ENCODE measurements at places on chromosomes 5 and 9. TPM values are rescaled to one million over a fixed set of nuclear protein-coding genes. Genes with fewer than 3 reads are reported as not detected.

DNA sequence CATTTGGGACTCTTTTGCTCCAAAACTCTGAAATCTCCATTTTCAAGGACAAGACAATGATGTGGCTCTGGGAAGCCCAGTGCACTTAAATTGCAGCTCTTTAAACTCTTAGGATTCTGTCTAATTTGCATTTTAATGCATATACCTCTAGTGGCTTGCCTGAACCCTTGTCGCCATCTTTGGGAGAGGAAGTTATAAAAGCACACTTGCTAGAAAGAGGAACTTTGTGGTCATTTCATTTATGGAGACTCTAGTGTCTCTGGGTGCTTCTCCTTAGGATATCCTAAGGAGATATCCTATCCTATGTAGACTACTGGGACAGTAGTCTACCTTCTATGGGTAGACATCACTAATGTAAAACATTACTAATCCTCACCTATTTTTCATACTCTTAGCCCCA is 77.3 kb upstream of the SLC1A3 start:
- H3K4me3 ChIP-seq, result no peak overlapping the region
- no peak for DNase-seq
- H3K27me3 ChIP-seq, result no peaks in the 10 kb centered on the region
- H3K36me3 ChIP-seq, result no peaks in the 10 kb centered on the region
- H3K27ac ChIP-seq, result no peak overlapping the region

- no peaks in the 10 kb centered on the region for H3K36me3 ChIP-seq
- H3K4me3 ChIP-seq, result no peak overlapping the region
- H3K4me1 ChIP-seq, result peaks cover 9% of the 10 kb centered on the region
These were observed 29.5 kb downstream of the S1PR3 start for GRCh38 chr9:89020754-89021153.

- H3K4me1 ChIP-seq, result peaks cover under 1% of the 10 kb centered on the region
- no peak overlapping the region for H3K4me3 ChIP-seq
- no peak overlapping the region for H3K27ac ChIP-seq
- peaks cover 4% of the 10 kb centered on the region for H3K27me3 ChIP-seq
- no peaks in the 10 kb centered on the region for H3K36me3 ChIP-seq
- no peak for DNase-seq
These were observed 6.1 kb upstream of the PHF19 start for GRCh38 chr9:120882935-120883607.

DNA sequence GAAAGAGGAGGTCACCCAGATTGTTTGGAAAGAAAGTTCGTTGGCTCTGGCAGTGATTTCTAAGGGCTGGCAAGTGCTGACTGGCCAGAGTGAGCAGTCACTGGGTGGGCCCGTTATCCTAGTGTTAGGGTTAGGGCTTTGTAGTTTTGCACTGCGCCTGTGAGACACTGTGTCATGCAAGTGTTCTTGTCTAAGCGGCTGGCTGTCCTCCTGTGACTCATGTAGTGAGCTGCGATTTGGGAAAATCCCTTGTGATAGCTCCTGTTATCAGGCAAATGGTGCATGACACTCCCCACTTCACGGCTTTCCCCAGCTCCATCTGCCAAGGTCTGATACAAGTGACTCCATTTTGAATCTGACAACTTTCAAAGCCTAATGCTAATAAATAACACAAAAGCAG is 526.0 kb upstream of the ADAMTS16 start:
- no peaks in the 10 kb centered on the region for H3K27me3 ChIP-seq
- no peaks in the 10 kb centered on the region for H3K36me3 ChIP-seq
- no peak overlapping the region for H3K27ac ChIP-seq
- DNase-seq, result no peak

DNA sequence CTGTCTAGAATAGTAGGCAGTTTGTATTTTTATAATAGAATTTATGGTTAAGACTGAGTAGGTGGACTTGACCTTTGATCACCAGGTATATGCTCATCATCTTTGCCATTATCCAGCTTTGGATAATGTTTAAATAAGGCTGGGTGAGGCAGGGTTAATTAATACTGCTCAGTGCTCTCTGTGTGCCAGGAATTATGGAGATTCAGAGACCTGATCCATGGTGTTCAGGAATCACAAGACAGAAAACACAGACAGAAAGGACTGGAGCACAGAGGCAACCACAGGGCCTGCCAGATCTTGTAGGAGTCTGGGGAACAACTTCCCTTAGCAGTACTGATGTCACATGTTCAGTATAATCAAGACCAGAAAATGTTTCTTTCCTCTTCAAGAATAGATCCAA is 186.3 kb upstream of the ADCY2 start:
- no peak for DNase-seq
- no peak overlapping the region for H3K4me3 ChIP-seq

DNA sequence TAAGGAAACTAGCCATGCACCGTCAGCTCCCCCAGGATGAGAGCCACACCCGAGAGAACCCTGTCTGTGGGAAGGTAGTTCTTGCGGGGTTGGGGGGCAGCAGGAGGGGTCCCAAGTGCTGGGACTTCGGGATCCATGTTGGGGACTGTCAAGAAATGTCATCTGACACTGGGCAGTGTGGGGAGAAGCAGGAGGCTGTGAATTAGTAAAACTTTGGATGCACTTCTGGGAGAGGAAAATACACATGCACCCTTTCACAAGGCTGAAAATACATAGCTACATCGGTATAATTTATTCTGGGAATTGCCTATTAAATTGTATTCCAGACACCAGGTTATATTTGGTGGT is 109.6 kb upstream of the RPS23 start:
- H3K4me1 ChIP-seq, result peaks cover 7% of the 10 kb centered on the region
- DNase-seq, result no peak
- H3K27ac ChIP-seq, result no peak overlapping the region
- H3K27me3 ChIP-seq, result no peaks in the 10 kb centered on the region

- H3K4me3 ChIP-seq, result no peak overlapping the region
- no peaks in the 10 kb centered on the region for H3K27me3 ChIP-seq
- peaks cover 2% of the 10 kb centered on the region for H3K36me3 ChIP-seq
- H3K4me1 ChIP-seq, result peaks cover 3% of the 10 kb centered on the region
- no peak overlapping the region for H3K27ac ChIP-seq
These were observed 15.2 kb downstream of the SRFBP1 start for GRCh38 chr5:121976979-121977378.

GRCh38 chr5:127353796-127354195 is 63.2 kb downstream of the MEGF10 start:
- H3K27me3 ChIP-seq, result no peaks in the 10 kb centered on the region
- no peak overlapping the region for H3K27ac ChIP-seq
- no peaks in the 10 kb centered on the region for H3K36me3 ChIP-seq
- H3K4me1 ChIP-seq, result no peaks in the 10 kb centered on the region
- no peak for DNase-seq
- H3K4me3 ChIP-seq, result no peak overlapping the region

DNA sequence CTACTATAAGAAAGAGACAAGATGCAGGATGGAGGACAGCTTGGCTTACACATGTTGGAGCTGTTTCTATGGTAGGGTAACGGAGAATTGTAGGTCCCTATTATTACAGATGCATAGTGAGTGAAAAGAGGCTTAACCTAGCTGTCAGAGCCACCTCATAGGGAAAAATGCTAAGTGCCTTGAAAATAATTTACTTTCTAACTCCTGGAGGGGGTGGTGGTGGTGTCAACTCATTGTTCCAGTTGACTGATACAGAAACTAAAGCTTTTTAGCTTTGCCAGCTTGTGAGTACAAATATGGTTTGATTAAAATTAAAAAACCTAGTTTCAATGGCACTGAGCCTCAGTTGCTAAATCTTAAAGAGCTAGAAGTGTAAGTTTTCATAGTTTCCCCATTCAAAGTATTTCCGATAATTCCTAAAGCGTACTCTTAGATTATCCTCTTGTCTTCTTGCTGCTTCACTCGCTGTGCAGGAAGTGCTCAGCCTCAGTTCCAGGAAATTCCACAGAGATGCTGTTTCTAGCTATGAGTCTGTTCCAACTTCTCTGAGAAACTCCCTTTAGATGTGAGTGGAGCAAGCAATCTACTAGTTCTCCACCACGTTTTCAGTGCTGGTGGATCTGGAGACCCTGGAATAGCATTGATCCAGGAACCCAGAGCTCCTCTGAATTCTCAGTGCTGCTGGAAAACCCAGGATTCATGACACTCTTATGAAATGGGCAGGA is 265.2 kb downstream of the DMAC1 start:
- no peak for DNase-seq
- no peaks in the 10 kb centered on the region for H3K27me3 ChIP-seq
- H3K4me1 ChIP-seq, result no peaks in the 10 kb centered on the region
- H3K36me3 ChIP-seq, result no peaks in the 10 kb centered on the region

DNA sequence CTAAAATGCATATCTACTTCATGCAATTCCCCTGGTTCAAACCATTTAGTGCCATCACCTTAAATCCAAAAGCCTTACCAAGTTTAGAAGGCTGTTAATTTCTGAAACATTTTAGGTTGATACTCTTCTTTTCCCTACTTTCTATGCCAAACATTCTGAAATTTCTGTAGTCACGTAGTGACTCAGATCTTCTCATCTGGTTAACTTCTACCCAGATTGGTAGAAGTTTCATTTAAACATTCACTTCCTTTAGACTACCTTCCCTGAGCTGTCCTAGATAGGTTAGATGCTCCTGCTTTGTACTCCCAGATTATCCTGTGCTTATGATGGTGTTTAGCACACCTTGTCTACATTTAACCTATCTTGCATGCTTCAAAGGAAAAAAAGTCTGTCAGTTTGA is 9.9 kb downstream of the RAD50 start:
- no peak for DNase-seq
- H3K36me3 ChIP-seq, result peaks cover 4% of the 10 kb centered on the region
- no peak overlapping the region for H3K4me3 ChIP-seq
- H3K27me3 ChIP-seq, result no peaks in the 10 kb centered on the region

- no peak for DNase-seq
- peaks cover 13% of the 10 kb centered on the region for H3K4me1 ChIP-seq
- no peak overlapping the region for H3K27ac ChIP-seq
- H3K27me3 ChIP-seq, result peaks cover 41% of the 10 kb centered on the region
These were observed 7.9 kb upstream of the FOXE1 start for GRCh38 chr9:97845130-97845529.

DNA sequence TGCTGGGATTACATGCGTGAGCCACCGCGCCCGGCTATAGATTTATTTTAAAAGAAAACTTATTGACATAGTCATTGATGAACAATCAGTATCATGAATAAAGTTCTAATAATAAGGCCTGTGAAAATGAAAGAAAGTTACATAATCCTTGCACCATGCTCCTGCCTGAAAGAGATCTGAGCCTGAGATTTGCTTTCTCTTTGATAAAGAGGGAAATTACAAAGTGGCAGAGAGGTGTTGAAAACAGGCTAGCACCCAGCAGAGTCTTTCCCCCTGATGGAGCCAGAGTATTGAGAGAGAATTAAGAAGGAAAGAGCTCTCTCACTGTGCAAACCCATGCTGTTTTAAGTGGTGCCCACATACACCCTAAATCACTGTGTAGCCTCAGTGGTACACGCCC is 37.2 kb downstream of the SLC6A7 start:
- no peak overlapping the region for H3K4me3 ChIP-seq
- H3K4me1 ChIP-seq, result no peaks in the 10 kb centered on the region
- no peaks in the 10 kb centered on the region for H3K36me3 ChIP-seq

The CDH6 gene
- polyA plus RNA-seq, result not detected

The GLDC gene
- 0.69 TPM for polyA plus RNA-seq

The MYORG gene
- polyA plus RNA-seq, result 3.7 TPM

DNA sequence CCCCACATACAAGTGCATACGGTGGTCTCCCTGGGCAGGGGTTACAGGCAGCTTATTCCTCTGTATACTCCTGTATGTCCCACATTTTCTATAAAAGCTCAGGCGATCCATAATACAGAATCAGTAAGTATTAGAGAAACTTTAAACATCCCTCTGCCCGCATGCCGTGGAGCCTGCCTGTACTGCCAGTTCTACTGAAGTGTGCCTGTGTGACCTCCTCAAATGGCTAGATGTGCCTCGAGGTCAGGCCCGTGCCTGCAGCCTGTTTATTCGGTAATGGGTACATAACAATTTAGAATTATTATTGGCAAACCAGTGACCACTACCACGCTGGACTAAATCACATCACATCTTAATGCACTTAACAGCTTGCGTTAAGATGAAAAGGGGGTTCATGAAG is 190.8 kb downstream of the FANCC start:
- no peaks in the 10 kb centered on the region for H3K36me3 ChIP-seq
- DNase-seq, result no peak
- H3K4me1 ChIP-seq, result peaks cover 16% of the 10 kb centered on the region
- no peaks in the 10 kb centered on the region for H3K27me3 ChIP-seq
- H3K4me3 ChIP-seq, result no peak overlapping the region
- H3K27ac ChIP-seq, result no peak overlapping the region

DNA sequence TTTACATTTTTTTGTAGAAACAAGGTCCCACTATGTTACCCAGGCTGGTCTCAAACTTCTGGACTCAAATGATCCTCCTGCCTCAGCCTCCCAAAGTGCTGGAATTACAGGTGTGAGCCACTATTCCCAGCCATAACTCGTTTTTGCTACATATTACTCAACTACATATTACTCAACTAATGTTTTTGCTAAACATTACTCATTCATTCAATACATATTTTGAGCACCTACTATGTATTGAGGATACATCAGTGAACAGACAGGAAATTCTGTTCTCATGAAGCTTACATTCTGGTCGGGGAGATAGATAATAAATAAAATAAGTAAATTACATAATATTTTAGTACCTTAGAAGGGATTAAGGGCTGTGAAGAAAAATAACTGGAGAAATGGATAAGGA is 34.9 kb upstream of the STOM start:
- H3K27me3 ChIP-seq, result peaks cover 5% of the 10 kb centered on the region
- no peaks in the 10 kb centered on the region for H3K36me3 ChIP-seq
- H3K27ac ChIP-seq, result no peak overlapping the region
- DNase-seq, result no peak
- no peak overlapping the region for H3K4me3 ChIP-seq

- no peaks in the 10 kb centered on the region for H3K4me1 ChIP-seq
- no peaks in the 10 kb centered on the region for H3K27me3 ChIP-seq
- H3K36me3 ChIP-seq, result no peaks in the 10 kb centered on the region
- no peak for DNase-seq
- no peak overlapping the region for H3K27ac ChIP-seq
These were observed 69.4 kb downstream of the IQGAP2 start for GRCh38 chr5:76472335-76473008.

DNA sequence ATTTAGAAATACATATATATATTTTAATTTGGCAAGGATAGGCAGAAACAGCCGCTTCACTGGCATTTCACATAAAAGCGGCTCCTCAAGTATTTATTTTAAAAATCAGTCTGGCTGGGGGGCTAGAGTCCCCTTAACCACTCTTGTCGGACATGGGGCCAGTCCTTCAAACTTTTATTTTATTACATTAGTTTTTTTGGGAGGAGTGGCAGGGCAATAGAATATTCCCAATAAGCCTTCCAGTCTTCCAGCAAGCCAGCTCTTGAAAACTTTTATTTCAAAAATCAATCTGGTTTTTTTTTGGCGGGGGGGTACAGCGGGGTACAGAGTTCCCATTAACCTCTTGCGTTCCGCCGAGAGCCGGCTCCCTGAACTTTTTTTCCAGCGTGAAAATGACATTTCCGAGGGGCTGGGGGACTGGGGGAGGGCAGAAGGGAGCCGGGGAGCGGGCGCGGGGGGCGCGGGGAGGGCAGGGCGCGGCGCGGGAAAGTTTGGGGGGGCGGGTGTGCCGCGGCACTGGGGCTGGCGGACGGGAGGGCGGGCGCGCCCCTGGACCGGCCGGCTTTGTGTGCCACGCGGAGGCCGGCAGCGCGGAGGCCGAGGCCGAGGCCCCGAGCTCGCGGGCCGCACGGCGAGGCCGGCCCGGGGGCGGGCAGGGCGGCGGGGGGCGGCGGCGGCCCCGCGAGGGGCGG is 504 bp upstream of the ZNF618 start:
- DNase-seq, result no peak
- H3K4me3 ChIP-seq, result peak overlapping the region; percentile 12
- H3K36me3 ChIP-seq, result no peaks in the 10 kb centered on the region
- peaks cover 18% of the 10 kb centered on the region for H3K4me1 ChIP-seq
- no peaks in the 10 kb centered on the region for H3K27me3 ChIP-seq

The ADAMTSL2 gene
- not detected for polyA plus RNA-seq

- no peak overlapping the region for H3K4me3 ChIP-seq
- DNase-seq, result no peak
- H3K27ac ChIP-seq, result no peak overlapping the region
- H3K4me1 ChIP-seq, result no peaks in the 10 kb centered on the region
- peaks cover 16% of the 10 kb centered on the region for H3K27me3 ChIP-seq
These were observed 53.9 kb upstream of the PTCH1 start for GRCh38 chr9:95570646-95571045.
